ENCODE measurements at places on chromosomes 12 and 14. TPM values are rescaled to one million over a fixed set of nuclear protein-coding genes. Genes with fewer than 3 reads are reported as not detected.

DNA sequence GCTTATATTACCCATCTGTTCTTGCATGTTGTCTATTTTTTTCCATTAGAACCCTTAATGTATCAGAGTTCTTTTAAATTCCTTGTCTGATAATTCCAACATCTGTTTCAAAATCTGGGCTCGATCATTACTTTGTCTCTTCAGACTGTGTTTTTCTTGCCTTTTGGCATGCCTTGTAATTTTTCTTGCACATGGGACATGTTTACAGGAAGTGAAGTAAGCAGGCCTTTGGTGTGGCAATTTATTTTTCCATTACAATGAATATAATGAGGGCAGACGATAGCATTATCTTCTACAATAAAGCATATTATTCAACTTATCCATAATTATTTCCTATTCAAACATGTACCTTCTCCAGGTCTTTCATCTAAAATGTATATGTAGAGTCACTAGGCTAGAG, 48.3 kb downstream of the STXBP6 start:
- no peak for DNase-seq

DNA sequence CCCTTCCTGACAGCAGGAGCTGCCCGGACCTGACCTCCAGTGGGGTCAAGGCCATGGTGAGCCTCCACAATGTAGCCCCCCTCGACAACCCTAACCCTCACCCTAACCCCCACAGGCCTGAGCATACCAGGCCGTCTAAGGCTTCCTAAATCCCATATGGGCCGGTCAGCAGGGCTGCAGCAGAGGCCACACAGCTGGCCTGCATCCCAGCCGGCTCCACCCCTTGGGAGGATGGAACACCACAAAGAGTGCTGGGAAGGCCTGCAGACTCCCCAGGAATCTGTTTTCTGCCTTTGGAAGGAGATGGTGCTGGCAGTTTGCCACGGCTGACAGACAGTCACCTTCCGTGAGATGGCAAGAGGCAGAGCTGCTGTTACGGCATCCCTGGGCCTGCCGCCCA, 2.8 kb downstream of the TMEM179 start:
- peak; percentile 50 for DNase-seq

- peak; percentile 29 for DNase-seq
Observed at GRCh38 chr12:131280426-131280825, 326.7 kb downstream of the ADGRD1 start.

DNA sequence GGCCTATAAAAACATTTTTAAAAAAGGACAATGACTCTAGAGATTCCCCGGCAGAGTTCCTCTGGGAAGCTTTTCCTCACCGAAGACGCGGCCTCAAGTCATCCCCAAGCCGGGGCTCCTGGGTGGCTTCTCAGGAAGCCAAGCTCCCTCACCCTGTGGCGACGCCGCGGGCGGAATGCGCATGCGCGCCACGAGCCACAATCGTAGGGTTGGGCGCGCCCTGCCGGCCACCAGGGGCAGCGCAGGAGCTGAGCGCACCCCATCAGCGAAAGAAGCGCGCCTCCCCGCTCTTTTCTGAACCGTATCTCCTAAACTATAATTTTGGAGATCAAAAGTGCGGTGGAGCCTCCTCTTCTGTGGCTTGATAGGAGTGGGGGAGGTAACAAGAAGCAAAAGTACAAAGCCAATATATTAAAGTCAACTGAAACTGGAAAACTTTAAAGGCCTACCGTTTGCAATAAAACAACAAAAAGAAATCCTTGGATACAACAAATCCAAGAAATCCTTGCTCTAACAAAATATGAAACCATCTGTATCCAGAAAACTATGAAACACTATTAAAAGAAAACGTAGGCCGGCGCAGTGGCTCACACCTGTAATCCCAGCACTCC, 17.4 kb upstream of the CHFR start:
- peak; percentile 85 for DNase-seq

DNA sequence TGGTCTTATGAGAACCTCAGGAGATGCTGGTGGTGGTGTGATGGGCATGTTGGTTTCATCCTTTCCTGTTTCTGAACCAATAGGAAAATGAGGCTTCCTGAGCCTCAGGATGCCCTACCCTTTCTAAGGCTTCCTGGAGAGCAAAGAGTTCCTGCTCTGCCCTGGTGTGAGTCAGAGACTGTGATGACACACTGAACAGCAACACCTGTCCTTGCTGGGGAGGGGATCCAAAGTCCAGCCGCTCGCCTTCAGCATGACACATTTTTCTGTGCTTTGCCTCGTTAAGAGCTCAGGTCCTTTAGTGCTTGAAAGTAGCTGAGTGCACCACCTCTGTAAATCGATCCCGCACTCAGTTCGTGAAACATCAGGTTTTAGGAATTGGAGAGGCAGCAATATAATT, 116.0 kb downstream of the CACNA1C start:
- DNase-seq = no peak

The BBOF1 gene
- total RNA-seq = 5.5 TPM

Measured in right cardiac atrium (tissue), 5 donors.